ENCODE measurements at places on chromosomes 5 and 9. TPM values are rescaled to one million over a fixed set of nuclear protein-coding genes. Genes with fewer than 3 reads are reported as not detected.

Gene MPDZ
- 27.2 TPM for total RNA-seq

Gene TGFBI
- total RNA-seq: 173 TPM

Gene TLX3
- not detected for total RNA-seq

Gene CCDC152
- total RNA-seq: 0.27 TPM

Gene UBAP1
- 19.4 TPM for total RNA-seq

Gene PALM2AKAP2
- total RNA-seq: 12.2 TPM

Gene FAM78A
- total RNA-seq: 6.7 TPM

Gene TNFSF15
- not detected for total RNA-seq

Gene PCDHA1
- total RNA-seq: 2.5 TPM

Gene INSL4
- total RNA-seq: not detected

Gene C9
- not detected for total RNA-seq

Gene GBGT1
- 17.6 TPM for total RNA-seq

Gene ARHGAP26
- 21.6 TPM for total RNA-seq

Gene FBXL17
- total RNA-seq: 10.1 TPM

Gene INIP
- 9.2 TPM for total RNA-seq

Gene ITGA2
- total RNA-seq: 10.9 TPM

Gene GPR151
- total RNA-seq: not detected

Gene IL13
- 0.42 TPM for total RNA-seq

Data from A375 (cell line).